ENCODE measurements at places on chromosomes 11 and 22.
A peak's percentile ranks its signal among the peaks of the same experiment; 100 is the strongest.

DNA sequence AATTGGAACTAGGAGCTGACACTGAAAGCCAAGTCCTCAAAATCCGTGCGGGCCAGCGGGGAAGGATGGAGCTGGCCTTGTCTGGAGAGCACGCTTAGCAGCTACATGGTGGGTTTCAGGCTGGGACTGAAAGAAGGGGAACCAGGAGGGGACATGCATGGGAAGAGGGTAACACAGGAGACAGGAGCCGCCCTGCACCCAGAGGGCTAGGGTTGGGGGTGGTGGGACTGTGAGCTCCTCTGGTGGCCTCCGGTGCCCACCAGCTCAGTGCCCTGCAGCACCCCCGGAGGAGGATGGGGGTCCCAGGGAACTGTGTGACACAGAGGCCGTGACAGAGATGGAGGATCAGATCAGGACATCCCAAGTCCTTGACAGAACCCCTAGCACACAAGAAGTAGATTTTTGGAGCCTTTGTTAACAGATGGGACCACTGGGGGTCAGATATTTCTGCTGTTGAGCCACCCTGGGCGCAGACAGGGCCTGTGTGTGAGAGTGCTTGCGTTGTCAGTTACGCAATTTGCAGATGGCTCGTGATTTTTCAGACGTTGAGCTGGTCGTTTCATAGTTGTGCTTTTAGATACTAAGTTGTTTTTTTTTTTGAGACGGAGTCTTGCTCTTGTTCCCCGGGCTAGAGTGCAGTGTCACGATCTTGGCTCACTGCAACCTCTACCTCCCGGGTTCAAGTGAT is 21.3 kb upstream of the GRAMD4 start:
- peaks cover 4% of the 10 kb centered on the region for H3K4me1 ChIP-seq
- peaks cover 3% of the 10 kb centered on the region for H3K27me3 ChIP-seq
- H3K27ac ChIP-seq = peak overlapping the region; percentile 10
- H3K36me3 ChIP-seq = no peaks in the 10 kb centered on the region
- no peak for DNase-seq
- H3K4me3 ChIP-seq = no peak overlapping the region

DNA sequence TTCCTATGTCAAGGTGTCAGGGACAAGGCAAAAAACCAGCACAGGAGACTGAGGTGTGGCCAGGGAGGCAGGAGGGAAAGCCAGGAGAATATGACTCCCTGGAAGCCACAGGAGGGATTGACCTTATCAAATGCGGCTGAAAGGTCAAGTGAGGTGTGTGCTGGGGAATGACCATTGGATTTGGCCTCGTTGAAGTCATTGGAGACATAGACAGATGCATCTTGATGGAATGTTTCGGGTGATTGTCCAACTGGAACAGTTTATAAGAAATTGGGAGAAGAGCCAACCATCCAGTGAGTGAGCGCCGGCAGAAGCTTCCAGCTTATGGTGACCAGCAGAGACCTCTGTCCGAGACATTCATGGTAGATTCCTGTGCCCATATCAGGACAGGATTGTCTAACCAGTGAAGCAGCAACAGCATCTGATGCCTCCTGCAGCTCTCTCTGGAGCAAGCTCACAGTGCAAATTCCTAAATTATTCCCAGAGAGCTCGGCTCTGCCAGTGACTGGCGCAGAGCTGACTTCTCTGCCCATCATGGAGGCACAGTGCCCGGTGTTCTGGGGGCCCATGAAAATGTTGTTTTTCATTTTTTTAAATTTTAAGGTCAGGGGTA is 95.4 kb downstream of the MYO18B start:
- peaks cover 2% of the 10 kb centered on the region for H3K27me3 ChIP-seq
- H3K4me1 ChIP-seq = no peaks in the 10 kb centered on the region
- no peak overlapping the region for H3K27ac ChIP-seq
- H3K36me3 ChIP-seq = no peaks in the 10 kb centered on the region

DNA sequence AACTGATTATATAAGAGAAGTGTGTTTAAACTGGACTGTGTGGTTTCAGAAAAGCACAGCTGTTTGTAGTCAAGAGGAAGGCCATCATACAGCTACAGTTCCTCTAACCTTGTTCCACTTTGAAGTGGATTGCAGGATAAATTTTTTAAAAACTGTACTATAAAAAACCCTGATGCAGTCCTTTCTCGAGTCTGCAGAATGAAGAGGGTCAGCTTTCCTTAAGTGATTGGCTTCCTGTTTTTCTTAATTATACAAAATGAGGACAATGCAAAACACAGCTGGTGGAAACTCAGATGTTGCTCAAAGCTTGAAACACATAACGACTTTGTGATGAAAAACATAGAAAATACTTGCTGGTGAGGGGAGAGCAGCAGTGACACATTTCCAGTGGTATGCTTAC is 1060.5 kb downstream of the DLG2 start:
- no peak for DNase-seq
- H3K4me3 ChIP-seq = no peak overlapping the region
- H3K27me3 ChIP-seq = no peaks in the 10 kb centered on the region
- no peaks in the 10 kb centered on the region for H3K4me1 ChIP-seq
- H3K27ac ChIP-seq = no peak overlapping the region

- no peak for DNase-seq
- peaks cover 4% of the 10 kb centered on the region for H3K27me3 ChIP-seq
- H3K36me3 ChIP-seq = no peaks in the 10 kb centered on the region
- no peak overlapping the region for H3K4me3 ChIP-seq
Observed at GRCh38 chr11:112437096-112437495, 176.4 kb upstream of the PLET1 start.

DNA sequence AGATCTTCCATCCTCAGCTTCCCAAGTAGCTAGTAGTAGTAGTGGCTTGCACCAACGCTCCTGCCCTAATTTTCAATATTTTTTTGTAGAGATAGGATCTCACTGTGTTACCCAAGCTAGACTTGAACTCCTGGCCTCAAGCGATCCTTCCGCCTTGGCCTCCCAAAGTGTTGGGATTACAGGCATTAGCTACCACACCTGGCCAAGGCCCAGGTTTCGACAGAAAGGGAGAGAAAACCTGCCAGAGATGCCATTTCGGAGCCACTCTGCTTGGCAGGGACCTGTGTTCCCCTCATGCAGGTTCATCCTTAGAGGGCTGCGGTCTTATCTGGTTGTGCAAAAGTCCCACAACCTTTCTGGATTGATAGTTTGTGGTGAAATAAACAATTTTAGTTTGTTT is 41.4 kb downstream of the FAM83F start:
- H3K27me3 ChIP-seq = peaks cover 9% of the 10 kb centered on the region
- H3K36me3 ChIP-seq = no peaks in the 10 kb centered on the region
- no peak overlapping the region for H3K27ac ChIP-seq
- peaks cover under 1% of the 10 kb centered on the region for H3K4me1 ChIP-seq
- DNase-seq = no peak
- H3K4me3 ChIP-seq = no peak overlapping the region

DNA sequence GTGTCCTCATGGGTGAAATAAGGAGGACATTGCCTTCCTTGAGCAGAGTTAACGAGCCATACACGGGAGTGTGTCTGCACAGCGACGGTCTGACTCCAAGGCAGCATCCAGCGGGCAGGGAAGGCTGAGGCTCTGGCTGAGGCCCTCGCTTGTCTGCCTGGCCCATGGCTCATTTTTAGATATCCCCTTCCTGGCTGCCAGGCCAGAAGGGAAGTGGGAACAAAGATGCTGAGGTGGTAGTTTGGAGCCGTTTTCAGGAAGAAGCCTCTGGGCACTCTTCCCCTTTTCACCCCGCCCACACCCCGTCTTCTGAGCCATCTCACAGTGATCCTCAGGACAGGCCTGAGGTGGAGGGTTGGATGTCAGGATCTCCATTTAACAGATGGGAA is 3.0 kb upstream of the SLCO2B1 start:
- DNase-seq = no peak
- H3K27me3 ChIP-seq = peaks cover 5% of the 10 kb centered on the region
- H3K27ac ChIP-seq = no peak overlapping the region
- peaks cover 17% of the 10 kb centered on the region for H3K4me1 ChIP-seq
- no peak overlapping the region for H3K4me3 ChIP-seq

- H3K27me3 ChIP-seq = peaks cover 23% of the 10 kb centered on the region
- no peaks in the 10 kb centered on the region for H3K36me3 ChIP-seq
- no peak overlapping the region for H3K4me3 ChIP-seq
- no peak overlapping the region for H3K27ac ChIP-seq
- H3K4me1 ChIP-seq = no peaks in the 10 kb centered on the region
- no peak for DNase-seq
Observed at GRCh38 chr22:48945621-48946458, 881.8 kb downstream of the BRD1 start.

DNA sequence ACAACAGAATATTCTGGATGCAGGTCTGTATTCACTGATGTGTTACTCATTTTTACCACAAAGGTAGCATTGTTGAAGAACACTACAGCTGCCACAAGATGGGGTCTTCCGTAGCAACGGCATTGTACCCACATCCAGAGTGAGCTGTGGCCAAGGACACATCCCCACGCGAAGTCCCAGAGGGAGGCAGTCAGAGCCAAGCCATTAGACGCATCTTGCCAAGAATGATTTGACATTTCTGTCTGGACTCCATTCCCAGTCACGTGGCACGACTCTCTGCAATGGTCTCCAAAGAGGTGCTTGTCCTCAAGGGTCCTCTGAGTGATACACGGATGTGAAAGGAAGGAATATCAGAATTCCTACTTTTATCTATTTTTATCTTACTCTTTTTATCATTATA is 15.5 kb downstream of the OPCML start:
- H3K27me3 ChIP-seq = peaks cover 4% of the 10 kb centered on the region
- H3K4me1 ChIP-seq = peaks cover 2% of the 10 kb centered on the region
- no peak overlapping the region for H3K27ac ChIP-seq
- no peaks in the 10 kb centered on the region for H3K36me3 ChIP-seq

GRCh38 chr11:77379253-77379652 is 77.8 kb upstream of the GDPD4 start:
- H3K27me3 ChIP-seq = no peaks in the 10 kb centered on the region
- H3K4me1 ChIP-seq = no peaks in the 10 kb centered on the region
- no peak overlapping the region for H3K4me3 ChIP-seq
- no peak overlapping the region for H3K27ac ChIP-seq
- peaks cover 3% of the 10 kb centered on the region for H3K36me3 ChIP-seq

DNA sequence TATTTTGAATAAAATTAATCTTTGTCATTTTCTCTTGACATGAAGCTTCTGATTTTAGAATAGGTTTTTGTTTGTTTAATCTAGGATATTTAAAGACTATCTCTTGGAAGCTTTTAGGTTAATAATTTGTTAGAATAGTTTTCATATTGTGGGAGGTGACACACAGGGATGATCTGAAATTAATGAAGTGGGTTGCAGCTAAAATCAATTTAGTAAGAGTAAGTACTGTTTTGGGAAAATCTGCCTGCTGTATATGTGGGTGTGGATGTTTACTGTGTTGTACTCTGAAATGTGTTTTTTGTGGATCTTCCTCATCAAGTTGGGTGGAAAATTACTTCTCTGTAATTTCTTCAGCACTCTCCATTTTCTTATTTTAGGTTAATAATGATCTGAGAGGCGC is 67.3 kb downstream of the BID start:
- peak overlapping the region; percentile 6 for H3K27ac ChIP-seq
- H3K27me3 ChIP-seq = no peaks in the 10 kb centered on the region
- no peak overlapping the region for H3K4me3 ChIP-seq
- H3K36me3 ChIP-seq = peaks cover 55% of the 10 kb centered on the region

DNA sequence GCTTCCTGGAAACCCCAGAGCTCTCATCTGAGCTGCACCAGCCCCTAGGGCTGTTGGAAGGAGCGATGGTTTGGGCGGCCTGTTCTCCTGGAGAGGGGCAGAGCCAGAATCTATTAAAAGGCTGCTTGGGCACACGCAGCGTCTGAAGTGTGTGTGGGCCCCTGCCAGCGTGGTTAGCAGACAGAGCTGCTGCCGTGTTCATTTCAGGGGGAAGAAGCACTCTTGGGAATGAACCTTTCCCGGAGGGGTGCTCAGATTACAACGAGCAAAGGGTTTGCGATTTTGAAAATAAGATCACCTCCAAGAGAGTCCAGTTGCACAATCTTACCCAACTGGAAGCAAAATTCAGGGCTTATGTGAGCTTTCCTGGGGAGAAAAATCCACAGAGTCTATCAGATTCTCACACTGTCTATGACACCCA is 12.9 kb downstream of the ANO1 start:
- H3K4me3 ChIP-seq = no peak overlapping the region
- H3K27me3 ChIP-seq = peaks cover 4% of the 10 kb centered on the region
- no peaks in the 10 kb centered on the region for H3K4me1 ChIP-seq
- H3K27ac ChIP-seq = no peak overlapping the region
- no peak for DNase-seq
- H3K36me3 ChIP-seq = no peaks in the 10 kb centered on the region
